ENCODE measurements at places on chromosomes 16 and 17. TPM values are rescaled to one million over a fixed set of nuclear protein-coding genes. Genes with fewer than 3 reads are reported as not detected.

DNA sequence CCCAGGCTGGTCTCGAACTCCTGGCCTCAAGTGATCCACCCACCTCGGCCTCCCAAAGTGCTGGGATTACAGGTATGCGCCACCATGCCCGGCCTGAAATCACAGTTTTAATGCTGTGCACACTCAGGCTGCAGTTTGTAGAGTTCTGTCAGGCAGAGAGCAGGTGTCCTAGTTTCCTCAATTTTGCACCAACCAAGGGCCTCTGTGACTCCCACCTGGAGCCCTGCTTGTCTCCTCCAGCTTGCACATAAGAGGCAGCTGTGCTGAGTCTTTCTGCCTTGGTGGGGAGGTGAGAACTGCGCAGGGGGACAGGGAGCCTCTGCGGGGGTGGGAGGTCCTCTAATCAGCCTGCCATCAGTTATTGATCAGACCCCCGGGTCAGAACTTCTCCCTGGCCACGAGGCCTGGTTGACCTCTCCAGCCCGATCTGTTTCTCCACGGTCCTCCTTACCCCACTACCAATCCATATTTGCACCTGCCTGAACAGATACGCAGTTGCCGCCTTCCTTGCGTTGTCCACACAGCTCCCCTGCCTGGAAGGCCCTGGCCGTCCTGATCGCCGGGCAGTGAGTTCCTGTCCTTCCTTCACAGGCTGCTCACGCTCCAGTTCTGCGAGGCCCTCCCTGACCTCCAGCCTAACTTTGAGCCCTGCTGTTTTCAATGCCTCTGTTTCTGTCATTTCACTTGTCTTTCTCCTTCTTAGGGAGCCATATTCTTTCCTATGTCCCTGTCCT is 48.1 kb upstream of the SIAH1 start:
- no peak for DNase-seq
- no peaks in the 10 kb centered on the region for H3K36me3 ChIP-seq
- no peak overlapping the region for H3K27ac ChIP-seq
- H3K4me1 ChIP-seq = no peaks in the 10 kb centered on the region

- H3K27me3 ChIP-seq = no peaks in the 10 kb centered on the region
- no peak overlapping the region for H3K27ac ChIP-seq
- peak overlapping the region; percentile 6 for H3K4me3 ChIP-seq
- DNase-seq = no peak
- H3K4me1 ChIP-seq = no peaks in the 10 kb centered on the region
- no peaks in the 10 kb centered on the region for H3K36me3 ChIP-seq
Observed at GRCh38 chr16:50841081-50841886, 99.4 kb downstream of the CYLD start.

DNA sequence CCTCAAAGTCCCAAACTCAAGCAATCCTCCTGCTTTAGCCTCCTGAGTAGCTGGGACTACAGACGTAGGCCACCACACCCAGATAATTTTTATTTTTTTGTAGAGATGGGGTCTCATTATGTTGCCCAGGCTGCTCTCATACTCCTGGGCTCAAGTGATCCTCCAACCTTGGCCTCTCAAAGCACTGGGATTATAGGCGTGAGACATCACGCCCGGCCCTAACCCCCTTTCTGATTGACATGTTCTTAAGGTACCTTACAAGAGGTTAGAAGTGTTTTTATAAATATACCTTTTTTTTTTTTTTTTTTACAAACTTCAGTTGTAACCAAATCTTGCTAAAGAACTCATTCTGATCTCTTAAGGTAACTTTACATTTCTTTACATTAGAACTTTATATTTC is 64.8 kb downstream of the GNA13 start:
- H3K36me3 ChIP-seq = no peaks in the 10 kb centered on the region
- DNase-seq = no peak
- no peaks in the 10 kb centered on the region for H3K27me3 ChIP-seq
- no peak overlapping the region for H3K4me3 ChIP-seq
- H3K4me1 ChIP-seq = peaks cover 15% of the 10 kb centered on the region

DNA sequence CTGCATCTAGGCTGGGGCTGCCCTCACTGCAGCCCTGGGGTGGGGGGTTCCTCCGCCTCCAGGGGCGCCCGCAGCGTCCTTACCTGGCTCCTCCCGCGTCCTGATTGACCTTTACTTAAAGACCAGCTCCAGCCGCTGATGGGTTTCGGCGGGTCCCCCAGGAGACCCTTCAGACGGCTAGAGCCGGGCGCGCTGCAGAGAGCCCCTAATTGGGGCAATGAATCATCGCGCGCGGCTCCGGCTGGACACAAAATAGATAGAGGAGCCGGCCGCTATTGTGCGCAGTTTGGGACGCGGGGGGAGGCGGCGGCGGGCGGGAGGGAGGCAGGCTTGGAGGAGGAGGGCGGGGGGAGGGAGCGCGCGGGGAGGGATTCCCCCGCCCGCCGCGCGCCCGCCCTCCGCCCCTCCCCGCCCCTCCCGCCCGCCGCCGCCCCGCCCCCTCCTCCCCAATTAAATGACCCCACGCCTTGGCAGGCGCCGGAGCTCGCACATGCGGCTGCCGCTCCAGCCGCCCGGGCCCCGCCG is 56.5 kb upstream of the CIBAR2 start:
- no peak overlapping the region for H3K4me3 ChIP-seq
- H3K36me3 ChIP-seq = no peaks in the 10 kb centered on the region
- DNase-seq = no peak
- no peak overlapping the region for H3K27ac ChIP-seq
- H3K4me1 ChIP-seq = peaks cover 44% of the 10 kb centered on the region
- H3K27me3 ChIP-seq = no peaks in the 10 kb centered on the region

DNA sequence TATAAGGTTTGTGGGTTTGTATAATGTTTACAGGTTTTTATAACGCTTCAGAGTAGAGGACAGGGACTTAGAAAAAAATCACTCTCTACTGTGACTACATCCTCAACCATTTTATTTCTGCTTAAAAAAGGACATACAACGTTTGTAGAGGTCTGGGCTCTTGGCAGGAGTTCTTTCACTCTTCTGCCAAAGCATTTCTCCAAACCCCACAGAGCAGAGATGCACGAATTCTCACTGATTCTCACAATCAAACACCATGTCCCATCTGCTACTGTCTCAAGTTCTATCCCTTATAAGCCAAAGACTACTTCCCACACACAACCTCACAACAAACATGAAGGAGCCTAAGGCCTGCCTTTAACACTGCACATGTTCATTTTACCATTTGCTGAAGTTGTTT is 7.0 kb upstream of the ANKFY1 start:
- H3K27ac ChIP-seq = no peak overlapping the region
- no peaks in the 10 kb centered on the region for H3K4me1 ChIP-seq
- DNase-seq = no peak
- no peaks in the 10 kb centered on the region for H3K27me3 ChIP-seq

GRCh38 chr17:72861811-72862210 is 230.7 kb downstream of the SLC39A11 start:
- H3K27me3 ChIP-seq = no peaks in the 10 kb centered on the region

DNA sequence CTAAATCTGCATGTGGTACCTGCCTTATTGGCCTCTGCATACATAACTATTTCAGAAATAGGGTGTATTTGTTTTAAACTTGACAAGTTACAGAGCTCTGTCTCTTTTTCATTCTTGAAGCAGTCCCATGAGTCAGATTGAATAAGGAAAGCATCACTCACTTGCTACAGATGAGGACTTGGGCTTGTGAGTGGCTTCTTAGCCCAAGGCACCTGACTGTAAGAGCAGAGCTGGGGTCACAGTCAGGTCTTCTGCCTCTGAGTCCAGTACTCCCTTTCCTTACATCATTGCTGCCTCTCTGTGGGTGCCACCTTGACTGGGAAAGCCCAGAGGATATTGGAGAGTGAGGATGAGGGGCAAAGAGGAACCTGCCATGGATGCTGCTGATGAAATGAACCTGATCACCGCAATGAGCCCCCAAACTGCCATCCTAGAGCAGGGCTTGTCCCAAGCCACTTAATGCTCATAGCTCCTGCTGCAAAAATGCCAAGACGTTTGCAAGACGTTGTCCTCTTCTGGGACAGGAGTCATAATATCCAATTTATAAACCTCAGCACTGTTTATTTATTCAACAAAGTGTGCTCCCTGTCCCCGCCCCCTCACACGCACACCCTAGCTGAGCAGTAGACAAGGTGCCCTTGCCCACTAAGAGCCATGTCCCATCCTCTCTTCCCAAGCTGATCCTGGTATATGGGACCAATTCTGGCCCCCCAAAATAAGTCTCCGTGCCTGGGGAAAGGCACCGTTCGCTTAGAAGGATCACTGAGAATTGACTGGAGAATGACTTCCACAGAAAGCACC is 74.1 kb downstream of the CCDC182 start:
- H3K4me1 ChIP-seq = no peaks in the 10 kb centered on the region
- H3K27ac ChIP-seq = no peak overlapping the region
- H3K36me3 ChIP-seq = peaks cover 7% of the 10 kb centered on the region
- peak; percentile 27 for DNase-seq
- H3K27me3 ChIP-seq = no peaks in the 10 kb centered on the region

- H3K4me3 ChIP-seq = no peak overlapping the region
- H3K27ac ChIP-seq = peak overlapping the region; percentile 4
- H3K4me1 ChIP-seq = no peaks in the 10 kb centered on the region
- DNase-seq = no peak
Observed at GRCh38 chr16:28531777-28532744, 6.7 kb downstream of the NUPR1 start.

- H3K4me1 ChIP-seq = no peaks in the 10 kb centered on the region
- H3K36me3 ChIP-seq = no peaks in the 10 kb centered on the region
- H3K27ac ChIP-seq = no peak overlapping the region
- DNase-seq = no peak
- no peaks in the 10 kb centered on the region for H3K27me3 ChIP-seq
- H3K4me3 ChIP-seq = no peak overlapping the region
Observed at GRCh38 chr16:87956365-87957231, 5.4 kb downstream of the BANP start.

DNA sequence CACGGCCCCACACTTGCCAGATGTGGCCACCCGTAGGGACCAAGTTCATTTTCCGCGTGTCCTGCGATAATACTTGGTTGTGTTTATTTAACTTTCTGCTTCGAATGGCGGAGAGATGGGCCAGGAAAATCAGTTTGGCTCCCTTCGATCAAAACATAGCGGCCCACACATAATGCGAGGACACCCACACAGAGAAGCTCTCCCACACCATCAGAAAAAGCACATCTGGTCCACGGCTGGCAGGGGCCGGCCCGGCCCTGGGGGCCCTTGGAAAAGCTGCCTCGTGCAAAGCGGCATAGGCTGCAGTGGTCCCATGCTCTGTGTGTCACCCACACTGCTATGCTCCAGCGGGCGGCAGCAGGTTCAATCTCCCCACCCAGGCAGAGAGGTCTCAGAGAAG is 46.9 kb downstream of the ZNF423 start:
- H3K4me3 ChIP-seq = no peak overlapping the region
- no peak for DNase-seq
- H3K27me3 ChIP-seq = no peaks in the 10 kb centered on the region
- H3K27ac ChIP-seq = no peak overlapping the region
- H3K36me3 ChIP-seq = no peaks in the 10 kb centered on the region

SSTR5 gene
- not detected for total RNA-seq

SPNS3 gene
- total RNA-seq = not detected

C17orf67 gene
- 10.1 TPM for total RNA-seq

ASPA gene
- 0.11 TPM for total RNA-seq

BIRC5 gene
- 0.11 TPM for total RNA-seq

DNAAF8 gene
- not detected for total RNA-seq
